ENCODE measurements at places on chromosomes 5 and 9. TPM values are rescaled to one million over a fixed set of nuclear protein-coding genes. Genes with fewer than 3 reads are reported as not detected.

Gene HEMGN
- total RNA-seq = 1.1 TPM

Gene ANKRD55
- 0.19 TPM for total RNA-seq

Gene CCDC152
- 8.9 TPM for total RNA-seq

Gene IFNK
- total RNA-seq = not detected

- no peak for DNase-seq
Measured at GRCh38 chr5:58505502-58505901, 14.3 kb downstream of the GAPT start.

GRCh38 chr5:14495301-14495700 lies 86.3 kb upstream of the OTULINL start:
- no peak for DNase-seq

DNA sequence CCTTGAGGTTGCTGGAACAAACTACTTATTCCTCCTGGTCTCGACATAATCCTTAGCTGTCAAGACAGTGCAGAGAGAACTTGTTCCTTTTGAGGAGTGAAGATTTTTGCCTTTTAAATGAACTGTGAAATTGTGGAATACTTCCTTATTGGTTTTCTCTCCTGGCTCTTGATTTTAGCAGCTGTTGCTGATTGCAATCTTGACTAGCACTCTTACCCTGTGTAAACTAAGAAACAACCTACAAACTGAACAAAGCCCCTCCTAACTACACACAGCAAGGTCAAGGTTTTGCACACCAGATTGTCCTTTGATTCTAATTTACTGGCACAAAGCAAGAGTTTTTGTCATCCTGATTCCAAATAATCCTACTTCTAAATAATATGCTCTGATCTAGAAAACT lies 84.0 kb upstream of the GOLGA1 start:
- DNase-seq = no peak

GRCh38 chr5:147403651-147404640 lies 105.9 kb downstream of the DPYSL3 start:
- no peak for DNase-seq

GRCh38 chr5:174816858-174817257 lies 92.5 kb downstream of the MSX2 start:
- no peak for DNase-seq

- no peak for DNase-seq
Measured at GRCh38 chr9:90961375-90961774, 159.8 kb downstream of the SYK start.
